Activated gamma-delta T cell (primary cell): ENCODE measurements at places on chromosomes 7 and 10.
A peak's percentile ranks its signal among the peaks of the same experiment; 100 is the strongest.

DNA sequence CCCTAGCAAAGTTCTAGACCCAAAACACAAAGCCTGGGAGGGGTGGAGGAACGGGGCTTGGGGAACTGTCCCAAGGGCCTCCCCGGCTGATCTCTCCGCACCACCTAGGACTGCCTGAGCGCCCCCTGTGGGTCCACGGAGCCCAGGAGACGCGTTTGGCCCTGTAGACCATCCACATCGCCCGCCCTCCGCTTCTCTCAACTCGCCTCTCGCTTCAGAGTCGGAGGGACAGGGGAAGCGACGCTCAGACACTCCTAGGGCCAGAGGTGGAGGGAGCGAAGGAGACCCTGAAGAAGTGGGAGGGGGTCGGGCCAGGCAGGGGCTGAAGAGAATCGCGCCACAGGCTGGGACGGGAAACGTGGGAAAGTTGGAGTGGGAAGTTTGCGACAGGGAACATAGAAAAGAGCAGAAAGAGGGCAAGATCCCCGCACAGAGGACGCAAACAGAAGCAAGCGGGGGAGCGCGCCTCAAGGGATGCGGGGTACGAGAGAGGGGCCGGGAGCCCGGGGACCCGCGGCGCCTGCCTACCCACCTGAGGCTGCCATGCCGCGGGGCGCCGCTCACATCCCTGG, 378 bp downstream of the PIK3AP1 start:
- DNase-seq = peak; percentile 30

GRCh38 chr7:130941322-130942210, 207.6 kb upstream of the KLF14 start:
- DNase-seq = no peak

GRCh38 chr10:24681572-24682088, 42.1 kb downstream of the ARHGAP21 start:
- DNase-seq = no peak

DNA sequence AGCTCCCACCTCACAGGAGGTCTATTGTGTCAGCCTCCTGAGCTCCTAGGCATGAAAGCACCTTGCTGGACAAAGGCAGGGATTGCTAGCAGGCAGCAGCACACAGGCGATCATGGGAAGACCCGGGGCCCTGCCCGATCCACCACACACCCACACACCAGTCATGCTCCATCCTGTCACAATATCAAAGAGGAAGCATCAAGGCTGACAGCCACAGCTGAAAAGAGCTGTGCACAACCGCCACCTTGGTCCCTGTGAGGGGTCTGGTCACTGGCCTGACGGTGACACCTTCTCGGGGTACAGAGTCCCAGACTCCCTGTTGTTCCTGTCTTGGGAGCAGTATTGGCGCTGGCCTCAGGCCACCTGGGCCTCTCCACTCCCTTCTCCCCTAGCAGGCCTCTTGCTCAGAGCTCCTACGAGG, 89.7 kb upstream of the RET start:
- no peak for DNase-seq

GRCh38 chr10:124657806-124658205, 86.4 kb downstream of the FAM53B start:
- DNase-seq = no peak

GRCh38 chr7:4700577-4701235, 18.6 kb downstream of the FOXK1 start:
- no peak for DNase-seq

DNA sequence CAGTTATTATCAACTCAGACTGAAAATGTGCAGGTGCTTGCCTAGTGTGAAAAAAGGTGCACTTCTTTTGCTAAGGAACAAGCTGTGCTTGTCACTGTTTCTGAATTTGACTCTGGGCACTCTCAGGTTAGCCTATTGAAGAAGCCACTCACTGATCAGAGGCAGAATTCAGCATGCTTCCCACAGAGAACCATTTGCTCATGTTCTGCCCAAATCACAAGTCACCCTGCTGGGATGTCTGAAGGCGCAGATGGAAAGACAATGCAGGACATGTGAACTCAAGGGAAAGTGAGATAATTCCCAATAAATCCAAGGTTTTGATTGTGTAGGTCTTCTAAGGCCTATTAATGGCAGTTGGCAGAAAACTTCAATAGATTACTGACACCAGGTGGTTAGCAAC, 47.8 kb upstream of the CSTF2T start:
- no peak for DNase-seq

DNA sequence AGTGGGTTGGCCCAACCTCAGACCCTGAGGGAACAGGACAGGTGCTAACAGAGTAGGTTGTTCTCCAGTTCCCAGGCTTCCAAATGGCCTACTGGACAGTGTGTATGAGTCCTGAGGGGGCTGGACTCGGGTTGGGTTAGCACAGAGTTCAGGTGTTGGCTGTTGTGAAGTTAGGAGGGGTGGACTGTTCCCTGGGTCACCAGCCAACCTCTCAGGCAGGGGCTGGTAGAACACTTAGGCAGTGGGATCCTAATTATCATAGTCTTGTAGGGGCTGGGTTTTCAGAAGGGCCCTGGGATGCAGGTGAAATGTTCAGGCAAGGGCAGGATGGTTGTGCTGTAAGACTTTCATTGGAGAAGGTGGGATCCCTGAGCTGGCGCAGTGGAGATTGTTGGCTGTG, 293.0 kb downstream of the ZWINT start:
- no peak for DNase-seq

- DNase-seq = no peak
Observed at GRCh38 chr10:75623310-75624093, 192.1 kb downstream of the LRMDA start.

GRCh38 chr7:38978491-38978890, 782 bp downstream of the POU6F2 start:
- DNase-seq = no peak

- no peak for DNase-seq
Observed at GRCh38 chr7:139776486-139777132, 1.2 kb downstream of the HIPK2 start.

- DNase-seq = no peak
Observed at GRCh38 chr10:128325788-128326187, 199.6 kb upstream of the MKI67 start.

GRCh38 chr10:15472008-15472407, 100.9 kb upstream of the FAM171A1 start:
- no peak for DNase-seq

- peak; percentile 32 for DNase-seq
Observed at GRCh38 chr10:133127291-133128125, 32.5 kb upstream of the KNDC1 start.

GRCh38 chr7:131145770-131146169, 181.9 kb upstream of the MKLN1 start:
- no peak for DNase-seq

- no peak for DNase-seq
Observed at GRCh38 chr10:133294189-133294588, 14.5 kb downstream of the TUBGCP2 start.

DNA sequence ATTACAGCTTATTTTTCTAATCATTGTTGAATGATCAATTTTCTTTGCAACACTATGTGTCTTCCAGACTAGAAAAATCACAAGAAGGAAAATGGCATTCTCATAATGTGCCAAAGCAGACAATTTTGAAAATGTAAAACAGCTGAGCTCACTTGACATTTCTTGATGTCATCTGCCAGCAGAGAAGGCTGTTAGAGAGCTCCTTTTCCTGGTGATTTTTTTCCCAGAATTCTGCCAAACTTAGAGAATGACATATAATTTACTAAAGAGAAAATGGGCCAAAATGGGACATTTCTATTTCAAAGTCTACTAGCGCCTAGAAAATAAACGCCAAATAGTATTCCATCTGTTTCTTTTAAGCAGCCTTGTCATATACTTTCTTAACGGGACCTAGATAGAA, 88.9 kb upstream of the CSTF2T start:
- DNase-seq = no peak

GRCh38 chr10:11260170-11260569, 242.5 kb downstream of the CELF2 start:
- DNase-seq = no peak

- no peak for DNase-seq
Observed at GRCh38 chr10:124145109-124145870, 51.9 kb upstream of the CHST15 start.

DNA sequence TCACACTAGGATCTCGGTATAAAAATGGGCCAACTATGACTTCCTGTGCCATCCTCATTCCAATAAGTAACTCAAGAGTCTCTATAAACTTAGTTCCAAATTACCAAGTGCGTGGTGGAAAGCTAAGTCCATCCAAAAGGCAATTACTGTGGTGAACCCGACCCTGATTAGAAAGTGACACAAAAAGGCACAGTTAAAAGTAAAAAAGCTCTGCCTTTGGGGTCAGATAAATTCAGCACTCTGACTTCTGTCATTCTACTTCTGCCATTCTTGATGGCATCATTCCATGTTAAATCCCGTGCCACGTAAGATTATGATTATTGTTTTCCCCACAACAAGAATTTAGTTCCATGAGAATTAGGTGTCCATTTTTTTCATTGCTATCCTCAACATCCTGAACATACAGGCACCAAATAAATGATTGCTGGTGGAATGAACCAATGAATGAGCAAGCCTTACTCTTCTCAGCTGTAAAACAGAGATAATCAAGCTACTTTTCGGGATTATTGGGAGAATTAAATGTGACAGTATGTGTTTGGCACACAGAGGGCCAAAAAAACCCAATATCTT, 877 bp downstream of the NCOA4 start:
- no peak for DNase-seq

- no peak for DNase-seq
Observed at GRCh38 chr7:96718107-96719003, 8.7 kb upstream of the SEM1 start.

DNA sequence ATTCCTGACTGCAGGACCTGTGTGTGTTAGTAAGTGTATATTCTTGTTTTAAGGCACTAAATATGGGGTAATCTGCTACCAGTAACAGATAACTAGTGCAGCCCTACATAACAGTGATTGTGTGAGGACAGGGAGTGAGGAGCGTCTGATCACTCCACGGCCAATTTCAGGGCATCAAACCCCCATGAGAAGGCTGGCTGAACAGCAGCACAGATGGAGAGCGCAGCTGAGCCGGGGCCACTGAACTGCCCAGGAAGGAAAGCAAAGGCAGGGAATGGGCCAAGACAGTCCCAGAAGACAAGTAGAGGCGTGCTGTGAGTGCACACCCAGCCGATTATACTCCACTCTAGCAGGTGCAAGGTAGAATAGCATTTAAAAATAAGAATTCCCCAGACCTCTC, 157.1 kb upstream of the CHST15 start:
- no peak for DNase-seq

GRCh38 chr7:55639640-55640039, 67.3 kb upstream of the VOPP1 start:
- no peak for DNase-seq

- no peak for DNase-seq
Observed at GRCh38 chr10:11144626-11145494, 127.2 kb downstream of the CELF2 start.

- no peak for DNase-seq
Observed at GRCh38 chr7:132546366-132547127, 29.7 kb downstream of the PLXNA4 start.

DNA sequence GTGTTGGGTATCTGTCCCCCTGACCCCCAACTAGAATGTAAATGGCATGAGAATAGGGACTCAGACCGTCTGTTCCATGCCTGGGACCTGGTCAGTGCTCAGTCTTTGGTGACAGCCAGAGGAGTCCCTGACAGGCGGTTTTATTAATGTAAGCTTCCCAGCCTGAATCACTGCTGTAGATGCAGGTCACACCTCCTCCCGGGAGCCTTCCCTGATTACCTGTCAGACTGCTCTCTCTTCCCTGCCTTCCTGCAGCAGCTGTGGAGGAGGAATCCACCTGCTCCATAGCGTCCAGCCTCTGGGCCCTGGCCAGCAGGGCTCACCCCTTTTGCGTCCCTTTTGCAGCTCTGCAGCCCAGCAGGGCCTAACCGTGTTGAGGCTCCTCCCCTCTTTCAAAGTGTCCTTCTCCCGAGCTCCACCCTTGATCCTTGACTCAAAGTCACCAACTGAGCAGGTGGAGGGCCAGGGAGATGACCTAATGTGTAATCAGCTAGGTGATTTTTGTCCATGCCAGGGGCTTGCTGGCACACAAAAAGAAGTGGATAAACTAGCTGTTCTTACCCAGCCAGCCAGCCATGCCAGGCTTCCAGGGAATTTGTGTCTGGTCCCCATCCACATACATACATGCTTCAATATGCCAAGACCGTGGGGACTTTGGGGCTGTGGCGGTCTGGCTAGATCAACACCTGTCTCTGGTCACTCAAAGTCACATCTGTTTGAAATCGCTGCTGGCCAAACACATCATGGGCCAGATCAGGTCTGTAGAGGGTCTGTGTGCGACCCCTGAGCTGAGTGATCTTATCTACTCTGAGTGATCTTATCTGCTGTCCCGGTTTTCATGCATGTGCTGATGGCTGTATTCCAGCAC, 195.1 kb downstream of the CCDC3 start:
- DNase-seq = no peak

- DNase-seq = no peak
Observed at GRCh38 chr10:83820033-83820432, 319.3 kb upstream of the GHITM start.

- DNase-seq = no peak
Observed at GRCh38 chr10:129770286-129770685, 193.8 kb downstream of the EBF3 start.

- DNase-seq = no peak
Observed at GRCh38 chr10:93028883-93029282, 31.7 kb upstream of the CYP26C1 start.

DNA sequence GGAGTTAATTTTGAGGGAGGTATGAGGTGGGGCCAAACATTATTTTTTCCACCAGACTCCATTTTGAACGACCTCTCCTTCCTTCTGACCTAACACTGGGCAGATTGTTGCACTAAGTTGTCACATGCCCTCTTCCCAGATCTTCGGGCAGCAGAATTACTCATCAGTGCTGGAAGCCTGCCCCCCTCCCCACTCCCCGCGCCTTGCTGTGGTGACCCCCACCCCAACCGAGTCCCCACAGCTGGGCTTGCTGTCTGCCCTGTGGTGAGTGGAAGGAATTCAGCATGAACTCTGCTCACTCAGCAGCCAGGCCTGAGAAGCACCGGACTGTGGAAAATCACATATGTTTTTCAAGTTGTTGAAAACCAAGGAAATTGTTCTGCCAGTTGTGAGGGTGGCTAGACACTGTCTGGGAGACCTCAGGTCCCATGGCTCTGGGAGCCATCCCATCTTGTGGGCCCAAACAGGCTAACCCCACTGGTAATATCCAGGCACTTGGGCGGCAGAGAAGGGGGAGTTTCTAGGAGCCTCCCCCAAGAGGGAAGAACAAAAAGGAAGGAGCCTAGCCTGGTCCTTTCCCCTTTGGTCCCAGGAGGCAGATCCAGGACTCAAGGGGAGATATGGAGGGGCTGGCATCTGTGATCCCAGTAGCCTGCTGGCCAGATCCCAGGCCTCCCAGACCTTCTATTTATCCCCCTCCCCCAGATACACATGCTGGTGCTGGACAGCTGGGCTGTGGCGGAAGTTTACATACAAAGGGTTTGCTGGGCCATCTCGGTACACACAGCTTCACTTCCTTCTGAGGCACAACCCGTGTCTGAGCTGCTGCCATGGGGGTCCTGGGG, 3.5 kb upstream of the AEBP1 start:
- DNase-seq = no peak

DNA sequence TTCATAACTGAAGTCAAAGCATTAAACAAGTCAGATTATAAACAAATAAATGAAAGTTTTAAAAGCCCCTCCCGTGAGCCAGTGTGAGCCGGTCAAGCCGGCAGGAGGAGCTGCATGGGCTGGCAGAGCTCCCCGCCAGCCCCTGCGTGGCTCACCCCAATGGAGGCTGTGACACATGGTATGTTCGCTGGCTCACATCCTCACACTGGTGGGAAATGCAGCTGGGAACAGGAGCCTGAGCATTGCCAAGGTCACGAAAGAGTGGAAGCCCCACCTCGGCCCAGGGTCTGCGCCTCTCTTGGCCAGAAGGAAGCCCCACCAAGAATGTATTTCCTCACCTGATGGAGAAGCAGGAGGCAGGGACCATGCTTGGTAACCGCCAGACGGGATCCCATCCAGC, 261.7 kb upstream of the TCERG1L start:
- DNase-seq = no peak
